ENCODE measurements at places on chromosomes 6 and 20.
A peak's percentile ranks its signal among the peaks of the same experiment; 100 is the strongest.

DNA sequence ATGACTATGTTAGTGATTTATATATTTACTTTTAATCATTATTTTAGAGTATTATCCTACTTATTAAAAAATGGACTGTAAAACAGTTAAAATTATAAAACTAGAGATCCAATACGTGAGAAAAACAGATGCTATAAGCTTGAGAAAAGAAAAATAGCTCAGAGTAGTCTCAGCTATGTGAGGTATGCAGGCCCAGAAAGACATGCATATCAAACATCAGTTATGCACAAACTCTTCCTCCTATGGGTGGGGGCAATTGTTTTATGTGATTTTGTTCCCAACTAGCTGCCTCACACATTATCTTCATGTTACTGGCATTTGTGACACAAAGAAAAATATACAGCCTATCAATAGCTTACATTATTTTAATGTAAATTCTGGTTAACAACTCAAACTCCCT, 28.8 kb downstream of the RARS2 start:
- no peak for DNase-seq

GRCh38 chr6:4021854-4022695, 56.9 kb downstream of the FAM217A start:
- no peak for DNase-seq

GRCh38 chr6:88171312-88171711, 5.2 kb upstream of the CNR1 start:
- no peak for DNase-seq

- no peak for DNase-seq
Observed at GRCh38 chr6:136734977-136735376, 57.3 kb downstream of the MAP3K5 start.

- DNase-seq, result no peak
Observed at GRCh38 chr6:33724102-33725023, 12.9 kb upstream of the UQCC2 start.

DNA sequence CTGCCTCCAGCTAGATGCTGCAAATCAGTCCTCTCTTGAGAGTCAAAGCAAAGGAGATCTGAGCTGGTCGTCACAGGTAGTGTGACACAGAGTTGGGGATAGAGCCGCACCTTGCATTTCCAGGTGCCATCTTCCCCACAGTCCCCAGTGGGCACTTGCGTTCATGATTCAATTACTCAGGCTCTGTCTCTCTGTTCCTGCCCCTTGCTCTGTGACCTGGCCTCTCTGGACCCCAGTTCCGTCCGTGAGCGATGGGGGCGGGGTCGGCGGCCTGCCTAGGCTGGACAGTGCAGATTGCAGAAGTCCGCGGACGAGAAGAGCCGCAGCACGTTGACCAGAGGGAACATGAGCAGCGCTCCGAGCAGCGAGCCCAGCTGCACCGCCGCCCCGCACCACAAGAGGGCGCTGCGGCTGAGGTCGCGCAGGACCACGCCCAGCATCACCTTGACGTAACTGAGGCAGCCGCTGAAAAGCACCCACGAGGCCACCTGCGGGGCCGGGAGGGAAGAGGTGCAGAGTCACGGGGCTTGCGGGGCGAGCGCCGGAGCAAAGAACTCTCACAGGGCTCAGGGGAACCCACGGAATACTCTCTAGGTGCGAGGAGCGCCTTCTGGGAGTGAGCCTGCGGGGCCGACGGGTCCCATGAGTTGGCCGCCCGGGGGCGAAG, 7.4 kb downstream of the SLC52A3 start:
- DNase-seq, result no peak

DNA sequence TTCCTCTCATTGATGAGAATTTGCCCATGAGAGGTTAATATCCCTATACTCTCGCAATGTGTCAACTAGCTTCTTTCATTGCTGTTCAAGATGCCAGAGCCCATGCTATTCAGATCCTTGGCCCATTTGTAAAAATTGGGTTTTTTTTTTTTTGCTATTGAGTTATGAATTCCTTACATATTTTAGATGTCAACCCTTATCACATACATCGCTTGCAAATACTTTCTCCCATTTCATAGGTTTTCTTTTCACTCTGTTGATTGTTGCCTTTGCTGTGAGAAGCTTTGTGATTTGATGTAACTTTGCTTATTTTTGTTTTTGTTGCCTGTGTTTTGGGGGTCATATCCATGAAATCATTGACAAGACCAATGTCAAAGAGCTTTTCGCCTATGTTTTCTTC, 32.2 kb upstream of the IPCEF1 start:
- no peak for DNase-seq

DNA sequence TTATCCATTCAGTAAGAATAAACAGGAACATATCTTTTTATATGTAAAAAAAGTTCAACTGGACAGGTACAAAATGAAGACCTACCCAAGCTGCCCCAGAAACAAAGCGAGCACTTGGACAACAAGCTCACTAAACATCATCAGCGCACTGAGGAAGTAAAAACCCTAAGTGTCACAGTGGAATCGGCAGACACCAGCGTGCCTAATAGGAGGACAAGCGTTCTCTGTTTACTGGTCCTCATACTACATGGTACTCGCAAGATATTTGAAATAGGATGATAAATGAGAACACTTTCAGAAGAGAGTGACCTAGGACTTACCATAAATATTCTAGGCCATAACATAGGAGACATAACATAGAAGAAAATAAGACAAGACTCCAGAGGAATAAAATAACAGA, 18.2 kb downstream of the MAP7 start:
- no peak for DNase-seq

- DNase-seq, result no peak
Observed at GRCh38 chr6:19721766-19722377, 115.3 kb upstream of the ID4 start.

DNA sequence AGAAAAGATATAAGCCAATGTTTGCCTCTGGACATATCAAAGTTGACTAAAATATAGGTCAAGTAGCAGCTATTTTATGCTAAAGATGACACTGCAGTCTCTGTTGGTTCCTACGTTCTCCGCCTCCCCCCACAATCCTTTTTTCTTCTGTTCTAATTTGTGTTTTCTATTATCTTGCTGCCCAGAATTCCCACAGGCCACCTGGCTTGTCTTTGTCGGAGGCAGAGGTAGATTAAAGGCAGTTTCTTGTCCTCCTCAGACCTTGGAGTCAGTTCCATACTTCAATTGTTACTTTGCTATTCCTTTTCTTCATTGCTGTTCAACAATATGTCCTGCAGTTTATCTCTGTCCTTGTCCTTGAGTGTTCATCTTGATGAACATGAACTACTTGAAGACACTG, 3.6 kb upstream of the ELOVL5 start:
- DNase-seq, result no peak

DNA sequence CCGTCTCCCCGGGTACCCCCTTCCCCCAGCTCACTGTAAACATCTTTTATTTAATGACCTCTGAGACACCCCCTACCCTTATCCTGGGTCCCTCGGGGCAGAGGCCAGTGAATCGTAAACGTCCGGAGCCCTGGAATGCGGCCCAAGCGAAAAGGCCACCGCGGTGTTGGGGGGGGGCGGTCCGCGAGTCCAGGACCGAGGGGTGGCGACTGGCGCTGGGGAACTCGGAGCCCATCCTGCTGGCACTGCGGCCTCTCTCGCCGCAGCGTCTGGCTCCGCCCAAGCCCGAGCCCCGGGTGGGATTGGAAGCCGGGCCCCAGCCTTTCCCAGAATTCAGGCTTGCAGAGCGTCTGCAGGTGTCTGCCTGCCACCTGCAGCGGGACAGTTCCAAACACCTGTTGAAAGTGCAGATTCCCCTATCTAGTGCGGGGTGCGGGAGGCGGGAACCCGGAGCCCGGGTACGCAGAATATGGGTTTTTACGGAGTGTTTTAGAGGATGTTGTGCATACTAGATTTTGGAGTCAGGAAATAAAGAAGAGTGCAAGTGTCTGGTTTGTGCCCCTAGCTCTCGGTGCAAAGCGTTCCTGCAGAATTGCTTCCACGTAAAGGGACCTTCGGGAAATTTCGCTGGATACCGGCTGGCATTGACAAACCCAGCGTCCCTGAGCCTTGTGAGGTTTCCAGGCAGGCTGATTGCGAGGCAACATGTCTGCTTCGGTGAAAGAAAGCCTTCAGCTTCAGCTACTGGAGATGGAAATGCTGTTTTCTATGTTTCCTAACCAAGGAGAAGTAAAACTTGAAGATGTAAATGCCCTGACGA, 800 bp downstream of the RWDD2A start:
- DNase-seq, result peak; percentile 6

DNA sequence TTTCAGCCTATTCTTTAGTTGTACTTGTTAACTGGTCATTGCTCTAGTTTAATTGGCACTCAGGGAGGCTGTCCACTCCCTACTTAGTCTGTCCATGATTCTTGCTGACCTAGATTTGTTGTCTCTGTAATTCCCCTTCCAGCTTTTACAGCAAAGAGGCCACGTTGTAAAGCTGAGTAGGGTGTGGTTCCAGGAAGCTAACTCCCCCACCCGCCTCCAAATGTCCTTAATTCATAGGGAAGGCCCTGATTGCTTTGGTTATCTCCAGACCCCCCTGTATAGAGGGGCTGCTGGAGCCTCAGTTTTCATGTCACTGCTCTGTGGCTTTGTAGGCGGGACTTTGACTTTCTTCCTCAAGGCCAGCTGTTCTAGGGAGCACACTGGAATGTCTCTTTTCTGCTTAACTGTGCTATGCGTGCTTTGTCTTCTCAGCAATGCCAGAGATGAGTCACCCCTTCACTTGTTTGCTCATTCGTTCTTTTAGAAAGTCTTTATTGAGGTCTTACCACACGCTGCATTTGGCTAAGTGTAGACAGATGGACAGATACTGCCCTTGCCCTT, 175.1 kb upstream of the JAG1 start:
- no peak for DNase-seq

- no peak for DNase-seq
Observed at GRCh38 chr6:168864541-168865460, 388.8 kb downstream of the THBS2 start.

- no peak for DNase-seq
Observed at GRCh38 chr6:73656531-73657145, 2.8 kb upstream of the SLC17A5 start.

DNA sequence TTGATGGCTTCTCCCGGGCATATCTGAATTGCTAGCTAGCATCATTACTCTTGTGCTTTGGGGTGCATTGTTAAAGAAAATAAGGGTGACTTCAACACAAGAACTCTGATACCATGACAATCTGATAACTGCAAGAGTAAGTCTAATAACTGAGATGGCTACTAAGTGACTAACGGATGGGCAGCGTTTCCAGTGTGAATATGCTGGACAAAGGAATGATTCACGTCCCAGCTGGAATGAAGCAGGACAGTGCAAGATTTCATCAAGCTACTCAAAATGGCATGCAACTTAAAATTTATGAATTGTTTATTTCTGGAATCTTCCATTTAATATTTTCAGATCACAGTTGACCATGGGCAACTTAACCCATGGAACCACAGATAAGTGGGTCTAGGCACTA, 31.7 kb downstream of the MOXD1 start:
- DNase-seq, result no peak

GRCh38 chr6:36906539-36907325, 21.0 kb downstream of the C6orf89 start:
- no peak for DNase-seq

- DNase-seq, result no peak
Observed at GRCh38 chr20:15061955-15062354, 724.5 kb upstream of the FLRT3 start.

GRCh38 chr20:36267605-36268381, 31.5 kb downstream of the AAR2 start:
- DNase-seq, result no peak

GRCh38 chr20:23290761-23291574, 59.6 kb upstream of the NXT1 start:
- DNase-seq, result no peak

DNA sequence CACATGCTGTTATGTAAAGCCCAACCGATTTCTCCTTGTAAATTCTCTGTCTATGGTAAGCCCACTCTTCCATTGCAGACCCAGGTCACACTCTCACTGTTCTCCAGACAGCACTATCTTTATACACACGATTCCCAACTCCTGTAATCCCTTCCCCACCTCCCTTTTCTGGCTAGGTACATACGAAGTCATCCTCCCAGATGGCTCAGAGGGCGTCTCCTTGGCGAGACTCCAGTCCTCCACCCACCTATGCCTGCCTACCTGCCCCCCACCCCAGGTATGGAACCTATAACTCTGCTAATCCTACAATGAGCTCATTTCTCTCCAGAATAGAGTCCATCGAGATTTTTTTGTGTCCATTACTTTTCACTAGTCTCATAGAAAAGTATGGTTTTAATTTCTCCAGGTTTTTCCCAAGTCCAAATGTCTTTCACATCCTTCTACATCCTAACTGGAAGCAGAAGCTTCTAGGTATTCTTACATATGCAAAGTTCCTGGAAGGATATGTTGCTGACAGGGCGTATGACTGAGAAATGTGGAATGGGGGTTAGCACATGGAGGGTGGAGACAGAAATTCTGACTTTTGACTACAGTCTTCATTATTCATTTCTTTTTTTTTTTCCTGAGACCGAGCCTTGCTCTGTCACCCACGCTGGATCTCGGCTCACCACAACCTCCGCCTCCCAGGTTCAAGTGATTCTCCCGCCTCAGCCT, 22.8 kb downstream of the SCML4 start:
- DNase-seq, result no peak

DNA sequence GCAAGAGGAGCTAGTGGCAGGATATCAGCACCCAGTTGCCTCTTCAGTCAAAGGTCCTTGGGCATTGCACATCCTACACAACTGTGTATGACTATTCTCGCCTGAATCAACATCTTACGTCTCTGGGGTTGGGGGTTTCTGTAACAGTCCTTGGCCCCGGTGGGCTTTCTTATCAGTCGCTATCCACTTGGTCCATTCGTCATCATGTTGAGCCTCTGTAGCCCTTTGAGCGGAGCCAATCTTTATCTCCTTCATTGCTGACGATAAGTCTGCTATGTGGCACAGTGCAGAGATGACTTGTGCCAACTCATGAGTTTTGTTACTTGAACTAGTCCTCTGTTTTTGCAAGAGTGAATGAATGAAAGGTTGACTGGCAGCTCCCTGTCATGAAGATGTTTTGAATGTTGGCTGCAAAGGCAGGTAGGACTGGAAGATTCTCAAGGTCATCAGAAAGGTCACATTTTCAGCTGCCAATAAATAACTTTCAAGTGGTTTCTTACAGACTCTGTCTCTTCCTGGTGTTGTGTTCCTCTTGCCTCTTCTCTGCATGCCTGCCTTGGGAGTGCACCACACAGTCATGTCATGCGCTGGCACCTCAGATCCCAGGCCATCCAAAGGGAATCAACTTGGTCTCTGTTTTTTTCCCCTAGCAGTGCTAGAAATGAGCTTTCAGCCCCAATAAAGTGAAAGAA, 238.9 kb downstream of the SLC24A3 start:
- no peak for DNase-seq

DNA sequence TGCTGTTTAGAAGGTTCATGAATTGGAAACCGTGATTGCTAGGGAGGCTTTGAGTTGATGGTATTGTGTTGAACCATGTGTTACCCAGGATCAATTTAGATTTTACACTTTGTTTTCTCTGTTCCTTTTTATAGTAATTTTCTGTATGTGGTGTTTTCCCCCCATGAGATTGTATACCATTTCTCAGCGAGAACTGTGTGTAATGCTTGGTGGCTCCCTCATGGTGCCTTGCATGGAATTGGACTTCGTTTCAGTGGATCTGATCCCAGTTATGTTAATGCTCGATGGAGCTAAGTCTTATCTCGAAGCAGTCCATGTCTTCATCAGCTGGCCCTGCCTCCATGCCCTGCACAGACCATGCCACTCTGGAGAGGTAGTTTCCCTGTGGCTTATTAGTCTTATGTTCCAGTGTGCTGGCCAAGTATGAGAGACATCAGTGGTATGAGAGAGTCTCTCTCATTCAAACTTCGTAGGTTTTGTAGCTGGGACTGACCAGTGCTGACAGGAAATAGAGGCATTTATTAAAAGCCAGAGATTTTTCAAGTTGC, 18.7 kb downstream of the PTPN1 start:
- DNase-seq, result no peak
